Left colon (tissue), 2 donors: ENCODE measurements at places on chromosomes 6 and 20. TPM values are rescaled to one million over a fixed set of nuclear protein-coding genes. Genes with fewer than 3 reads are reported as not detected.

- no peak for DNase-seq
Measured at GRCh38 chr20:59822291-59823029, 111.0 kb downstream of the SYCP2 start.

- no peak for DNase-seq
Measured at GRCh38 chr20:62902926-62903615, 23.2 kb downstream of the DIDO1 start.

- DNase-seq, result no peak
Measured at GRCh38 chr6:153145591-153145990, 14.5 kb upstream of the RGS17 start.

DNA sequence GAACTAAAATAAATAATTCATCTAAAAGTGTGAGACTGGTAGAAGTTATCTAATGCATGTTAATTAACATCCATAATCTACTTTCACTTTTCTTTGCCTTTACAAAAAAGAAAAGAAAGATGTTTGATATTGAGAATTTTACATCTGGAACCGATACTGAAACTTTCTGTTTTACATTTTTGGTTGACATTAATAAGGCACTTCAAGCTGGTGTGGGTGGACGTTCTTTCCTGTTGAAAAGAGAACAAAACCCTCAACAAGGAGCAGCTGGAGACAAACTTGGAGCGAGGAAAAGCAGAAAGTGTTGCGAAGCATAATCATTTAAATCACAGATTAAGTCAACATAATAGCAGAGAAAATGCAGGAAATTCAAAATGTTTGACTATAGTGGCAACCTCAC lies 575.2 kb upstream of the ADGRB3 start:
- DNase-seq, result no peak

DNA sequence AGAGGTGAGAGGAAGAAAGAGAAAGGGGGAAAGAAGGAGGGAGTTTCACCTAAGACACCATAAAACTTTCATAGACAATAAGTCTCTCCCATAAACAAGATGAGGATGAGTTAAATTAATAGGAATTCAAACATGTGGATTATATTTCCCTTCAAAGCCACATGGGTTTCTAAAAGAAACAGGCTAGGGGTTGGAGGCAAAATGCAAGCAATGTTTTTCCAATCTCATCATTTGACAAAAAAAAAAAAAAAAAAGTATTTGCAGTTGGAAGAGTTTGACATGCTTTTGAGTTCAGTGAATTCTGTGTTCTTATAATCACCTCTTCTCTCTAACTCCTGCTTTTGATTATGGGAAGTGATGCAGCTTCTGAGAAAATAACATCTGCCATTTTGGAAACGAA lies 286.5 kb upstream of the PRND start:
- no peak for DNase-seq

DNA sequence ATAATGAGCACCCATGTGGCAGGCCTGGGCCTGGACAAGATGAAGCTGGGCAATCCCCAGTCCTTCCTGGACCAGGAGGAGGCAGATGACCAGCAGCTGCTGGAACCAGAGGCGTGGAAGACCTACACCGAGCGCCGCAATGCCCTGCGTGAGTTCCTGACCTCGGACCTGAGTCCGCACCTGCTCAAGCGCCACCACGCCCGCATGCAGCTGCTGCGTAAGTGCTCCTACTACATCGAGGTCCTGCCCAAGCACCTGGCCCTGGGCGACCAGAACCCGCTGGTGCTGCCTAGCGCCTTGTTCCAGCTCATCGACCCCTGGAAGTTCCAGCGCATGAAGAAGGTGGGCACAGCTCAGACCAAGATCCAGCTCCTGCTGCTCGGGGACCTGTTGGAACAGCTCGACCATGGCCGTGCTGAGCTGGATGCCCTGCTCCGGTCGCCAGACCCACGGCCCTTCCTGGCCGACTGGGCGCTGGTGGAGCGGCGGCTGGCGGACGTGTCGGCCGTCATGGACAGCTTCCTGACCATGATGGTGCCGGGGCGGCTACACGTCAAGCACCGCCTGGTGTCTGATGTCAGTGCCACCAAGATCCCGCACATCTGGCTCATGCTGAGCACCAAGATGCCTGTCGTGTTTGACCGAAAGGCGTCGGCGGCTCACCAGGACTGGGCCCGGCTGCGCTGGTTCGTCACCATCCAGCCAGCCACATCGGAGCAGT lies 1.9 kb downstream of the FNDC11 start:
- DNase-seq, result no peak

GRCh38 chr20:10476319-10476724 lies 41.2 kb downstream of the SLX4IP start:
- no peak for DNase-seq

DNA sequence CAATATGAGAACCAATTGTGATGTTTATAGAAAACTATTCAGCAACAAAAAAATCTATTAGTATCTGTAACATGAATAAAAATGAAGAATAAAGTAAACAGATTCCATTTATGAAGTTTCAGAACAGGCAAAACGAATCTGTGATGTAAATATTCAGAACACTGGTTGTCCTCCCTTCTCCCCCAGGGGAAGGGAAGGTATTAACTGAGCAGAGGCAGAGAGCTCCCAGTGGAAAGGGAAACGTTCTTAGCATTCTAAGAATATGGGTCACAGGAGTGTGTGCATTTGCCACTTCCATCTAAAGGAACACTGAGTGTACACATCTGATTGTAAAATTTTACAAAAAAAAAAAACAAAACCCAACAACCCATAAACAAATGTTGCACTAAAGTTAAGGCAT lies 23.1 kb downstream of the SPAG4 start:
- DNase-seq, result no peak

DNA sequence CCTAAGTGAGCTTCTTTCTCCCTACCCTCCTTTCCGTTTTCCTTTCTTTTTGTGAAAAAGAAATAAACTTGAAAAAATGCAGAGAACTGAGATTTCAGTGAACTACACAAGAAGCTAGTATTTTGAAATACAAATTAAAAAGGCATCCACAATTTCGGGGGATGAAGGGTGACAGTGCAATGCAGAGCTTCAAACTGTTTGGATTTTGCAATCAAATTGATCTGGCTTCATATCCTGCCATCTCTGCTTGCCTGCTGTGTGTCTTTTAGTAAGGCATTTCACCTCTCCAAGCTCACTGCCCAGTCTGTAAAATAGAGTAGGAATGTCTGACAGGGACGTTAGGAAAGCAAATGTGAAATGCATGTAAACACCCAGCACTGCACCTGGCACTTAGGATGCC lies 258.0 kb downstream of the HACE1 start:
- DNase-seq, result no peak

DNA sequence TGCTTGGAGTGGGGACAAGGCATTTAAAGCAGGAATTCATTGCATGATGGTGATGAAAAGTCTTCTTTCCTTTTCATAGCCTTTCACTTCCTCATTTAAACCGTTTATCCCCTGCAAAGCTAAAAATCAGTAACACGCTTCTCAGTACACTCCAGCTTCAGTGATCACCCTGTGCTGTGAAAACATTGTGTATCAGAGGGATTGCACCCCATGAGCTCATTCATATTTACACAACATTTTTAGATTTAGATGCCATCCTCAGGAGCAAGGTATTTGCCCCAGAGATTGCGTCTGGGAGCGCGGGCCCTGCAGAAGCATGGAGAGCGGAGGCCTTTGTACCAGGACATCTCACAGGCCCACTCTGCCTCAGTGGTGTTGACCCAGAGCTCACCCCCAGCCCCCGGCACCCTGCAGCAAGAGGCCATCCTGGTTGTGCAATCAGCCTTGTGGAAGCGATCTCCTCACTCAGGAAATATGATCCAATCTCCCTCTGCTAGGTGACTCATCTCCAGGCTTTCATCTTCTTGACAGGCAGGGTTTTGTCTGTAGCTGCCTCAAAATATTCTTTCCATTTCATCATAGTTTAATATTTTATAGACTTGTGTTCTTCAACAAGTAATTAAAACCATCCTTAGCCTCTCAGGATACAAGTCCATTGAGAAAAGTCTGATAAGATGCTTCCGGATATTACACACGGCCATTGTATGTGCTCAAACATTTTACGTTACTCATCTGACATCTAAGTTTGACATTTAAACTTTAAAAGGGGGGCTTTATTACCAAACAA lies 38.9 kb upstream of the THBS2 start:
- DNase-seq, result no peak

DNA sequence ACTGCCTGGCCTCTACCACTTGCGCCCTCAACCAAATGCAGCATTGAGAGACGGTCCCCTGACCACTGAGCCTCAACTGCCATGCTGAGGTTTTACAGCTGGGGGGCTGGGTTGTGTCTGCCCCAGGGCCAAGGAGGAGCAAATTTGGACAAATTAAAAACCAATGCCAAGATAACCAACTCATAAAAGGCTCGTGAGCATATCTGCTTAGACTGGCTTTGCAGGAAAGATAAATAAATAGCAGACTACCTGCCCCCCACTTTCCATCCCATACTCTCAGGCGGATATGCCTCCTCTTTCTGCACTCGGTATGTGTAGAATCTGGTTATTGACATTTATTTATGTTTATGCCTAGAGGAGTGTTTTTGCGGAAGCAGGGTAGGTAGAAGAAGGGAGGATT lies 76.8 kb downstream of the ZDHHC14 start:
- DNase-seq, result no peak

GRCh38 chr6:27767851-27768250 lies 144.3 kb downstream of the OR2B2 start:
- no peak for DNase-seq

DEFB124 gene
- total RNA-seq, result not detected

UNC5CL gene
- total RNA-seq, result 6.6 TPM

ADGRF5 gene
- 3.8 TPM for total RNA-seq
